ENCODE measurements at places on chromosomes 4 and X. TPM values are rescaled to one million over a fixed set of nuclear protein-coding genes. Genes with fewer than 3 reads are reported as not detected.

GRCh38 chr4:38673130-38673978, 9.4 kb downstream of the KLF3 start:
- peak; percentile 48 for ATAC-seq

- ATAC-seq, result no peak
These were observed 25.9 kb downstream of the COL25A1 start for GRCh38 chr4:109276482-109277095.

GRCh38 chr4:157804986-157805385, 367.8 kb downstream of the GASK1B start:
- no peak for ATAC-seq

DNA sequence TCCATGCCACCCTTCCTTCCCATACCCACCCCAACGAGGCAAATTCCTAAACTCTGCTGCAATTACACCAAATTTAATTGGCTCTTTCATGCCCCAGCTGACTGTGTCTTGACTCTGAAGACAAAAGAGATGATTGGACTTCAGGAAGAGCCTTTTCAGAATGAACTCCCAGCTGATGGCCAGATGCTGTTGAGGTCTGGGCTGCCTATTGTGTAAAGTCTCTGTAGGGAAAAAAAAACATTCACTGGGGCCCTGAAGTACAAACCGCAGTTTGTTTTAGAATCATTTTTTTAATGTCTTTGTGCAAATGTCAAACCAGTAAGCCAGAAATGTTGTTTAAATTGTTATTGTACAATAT, 174.8 kb downstream of the HHIP start:
- no peak for ATAC-seq

NUDT11 gene
- 2.4 TPM for total RNA-seq

NLGN3 gene
- total RNA-seq, result 2.5 TPM

GRCh38 chrX:40746521-40746920, 11.2 kb upstream of the MED14 start:
- ATAC-seq, result no peak

DNA sequence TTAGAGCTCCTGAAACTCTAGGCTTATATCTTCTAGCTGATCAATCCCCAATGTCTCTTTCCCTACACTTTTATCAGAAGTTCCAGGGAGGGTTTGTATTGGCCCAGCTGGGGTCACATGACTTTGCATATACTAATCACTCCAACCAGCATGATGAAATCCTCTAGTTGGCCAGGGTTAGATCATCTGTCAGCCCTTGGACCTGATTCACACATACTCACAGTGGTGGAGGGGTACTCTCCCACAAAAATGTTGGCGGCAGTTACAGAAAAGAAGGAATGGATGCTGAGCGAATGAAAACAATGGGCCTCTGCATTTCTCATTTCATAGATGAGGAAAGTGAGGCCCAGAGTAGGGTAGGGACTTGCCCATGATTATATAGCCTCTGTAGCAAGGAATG, 151.1 kb downstream of the PJA1 start:
- ATAC-seq, result no peak

GRCh38 chrX:146956760-146957159, 142.2 kb upstream of the CXorf51A start:
- no peak for ATAC-seq

RTL3 gene
- total RNA-seq, result 8.1 TPM

DNA sequence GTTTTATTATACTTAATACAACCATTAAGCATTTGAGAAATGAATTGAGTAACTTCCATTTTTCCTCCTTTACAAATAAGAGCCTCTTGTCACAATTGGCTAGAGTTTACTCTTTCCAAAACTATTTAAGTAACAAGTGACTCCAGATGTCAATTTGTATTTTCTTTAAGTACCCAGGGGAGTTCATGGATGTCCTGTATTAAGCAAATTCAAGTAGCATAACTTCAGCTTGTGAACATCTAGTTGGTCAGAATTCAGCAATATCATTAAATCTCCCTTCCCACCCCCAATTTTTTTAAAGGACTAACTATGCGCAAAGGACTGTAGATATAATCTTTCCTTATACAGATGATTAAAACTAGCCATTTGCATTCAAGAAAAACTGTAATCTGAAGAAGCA, 1.4 kb upstream of the ADGRL3 start:
- no peak for ATAC-seq
